CD4-positive, alpha-beta T cell treated with Interleukin-10 for 1 hour (primary cell): ENCODE measurements at places on chromosomes 4 and X.
A peak's percentile ranks its signal among the peaks of the same experiment; 100 is the strongest.

DNA sequence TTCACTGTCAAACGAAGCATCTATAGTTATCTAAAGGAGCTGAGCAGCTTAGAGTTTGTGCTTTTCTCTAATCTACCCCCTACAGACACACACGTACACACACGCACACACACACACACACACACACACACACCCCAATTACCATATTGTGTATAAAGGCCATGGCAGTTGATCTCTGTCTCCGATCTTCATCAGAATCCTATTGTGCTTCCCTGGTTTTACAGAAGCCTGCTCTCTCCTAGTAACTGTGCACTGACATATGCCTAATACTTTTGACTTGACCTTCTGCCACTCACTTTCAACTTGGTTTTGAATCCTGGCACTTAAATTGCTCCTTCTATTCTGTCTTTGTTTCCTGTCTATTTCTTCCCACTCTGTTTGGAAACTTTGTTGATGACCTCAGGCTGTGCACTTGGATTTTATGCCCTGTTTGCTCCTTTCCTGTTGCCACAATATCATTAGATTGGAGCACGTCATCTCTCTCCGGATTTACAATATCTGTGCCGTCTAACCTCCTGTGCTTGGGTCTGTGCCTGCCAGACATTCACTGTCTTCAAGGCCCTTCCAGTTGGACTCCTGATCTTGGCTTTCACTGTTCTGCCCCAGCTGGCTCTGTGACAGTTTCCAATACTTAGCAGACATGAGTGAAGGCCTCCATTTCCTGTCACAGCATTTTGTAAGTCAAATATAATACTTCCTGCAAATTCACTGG is 928.1 kb downstream of the FAT4 start:
- no peak for DNase-seq

DNA sequence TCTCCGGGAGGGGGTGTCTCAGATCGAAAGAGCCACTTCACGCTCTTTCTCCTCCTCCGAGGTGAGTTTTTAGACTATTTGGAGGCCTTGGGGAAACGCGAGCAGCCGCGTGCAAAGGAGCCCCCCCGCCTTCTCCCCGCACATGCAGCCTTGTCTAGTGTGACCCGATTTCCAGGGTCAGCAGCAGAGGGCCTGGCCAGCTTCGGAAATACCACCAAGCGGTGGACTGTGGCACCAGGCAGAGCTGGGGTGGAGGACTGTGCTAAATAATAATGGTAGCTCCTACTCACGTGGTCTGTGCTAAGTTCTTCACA is 79.3 kb upstream of the BCOR start:
- no peak for DNase-seq

DNA sequence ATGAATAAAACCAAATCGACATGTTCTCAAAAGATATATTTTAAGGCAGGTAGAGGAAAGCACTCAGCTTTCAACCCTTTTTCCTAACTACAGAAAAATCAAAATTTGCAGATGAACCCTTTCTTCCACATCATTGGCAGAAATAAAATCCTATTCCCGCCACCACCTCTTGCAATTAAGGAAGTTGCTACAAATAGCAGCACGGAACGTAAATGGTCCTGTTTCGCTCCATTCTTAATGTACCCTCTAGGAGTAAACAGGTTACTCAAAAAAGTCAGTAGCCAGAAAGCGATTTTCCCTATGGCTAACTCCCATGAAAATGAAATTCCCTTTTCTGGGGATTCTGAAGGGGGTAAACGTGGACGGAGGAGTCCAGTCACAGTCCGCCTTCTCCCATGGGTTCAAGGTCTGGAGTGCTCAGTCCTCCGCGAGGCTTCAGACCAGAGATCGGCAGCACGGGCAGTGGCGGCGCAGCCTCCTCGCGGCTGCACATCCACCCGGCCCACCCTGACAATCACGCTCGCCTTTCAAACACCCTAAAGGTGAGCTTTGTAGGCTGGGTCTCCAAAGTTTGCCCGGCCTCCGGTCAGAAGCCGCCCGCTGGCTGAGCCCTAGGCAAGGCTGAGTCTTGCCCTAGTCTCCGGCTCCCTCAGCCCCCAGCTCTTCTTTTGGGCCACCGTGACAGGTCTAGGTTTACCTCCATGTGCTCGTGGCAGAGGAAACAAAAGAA is 1.8 kb downstream of the ATP11C start:
- peak; percentile 13 for DNase-seq

DNA sequence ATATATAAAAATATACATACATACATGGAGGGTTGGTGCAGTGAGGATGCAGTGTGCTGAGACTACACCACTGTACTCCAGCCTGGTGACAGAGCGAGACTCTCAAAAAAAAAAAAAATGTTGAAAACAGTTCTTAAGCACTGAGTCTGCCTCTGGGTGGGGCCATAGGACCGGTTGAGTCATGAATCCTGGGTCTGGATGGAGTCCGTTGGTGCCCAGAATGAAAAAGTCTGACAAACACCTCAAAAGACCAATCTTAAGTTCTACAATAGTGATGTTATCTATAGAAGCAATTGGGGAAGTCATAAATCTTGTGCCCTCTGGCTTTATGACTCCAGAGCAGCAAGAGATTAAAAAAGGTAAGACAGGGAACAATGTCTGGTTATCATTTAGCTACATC is 70.4 kb downstream of the FGFBP1 start:
- DNase-seq, result no peak

- no peak for DNase-seq
These were observed at the start of gene COL4A6 for GRCh38 chrX:108438110-108438623. Gene COL4A6, minus strand, starts transcription at chrX:108438422. Its CDS starts 226 bp downstream, at chrX:108438196.

DNA sequence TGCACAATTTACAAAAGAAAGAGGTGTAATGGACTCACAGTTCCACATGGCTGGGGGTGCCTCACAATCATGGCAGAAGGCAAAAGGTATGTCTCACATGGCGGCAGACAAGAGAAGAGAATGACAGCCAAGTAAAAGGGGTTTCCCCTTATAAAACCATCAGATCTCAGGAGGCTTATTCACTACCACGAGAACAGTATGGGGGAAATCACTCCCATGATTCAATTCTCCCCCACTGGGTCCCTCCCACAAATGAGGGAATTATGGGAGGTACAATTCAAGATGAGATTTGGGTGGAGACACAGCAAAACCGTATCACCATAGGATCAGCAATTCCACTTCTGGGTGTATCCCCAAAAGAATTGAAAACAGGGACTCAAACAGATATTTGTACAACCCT is 97.5 kb upstream of the STX18 start:
- DNase-seq, result no peak

DNA sequence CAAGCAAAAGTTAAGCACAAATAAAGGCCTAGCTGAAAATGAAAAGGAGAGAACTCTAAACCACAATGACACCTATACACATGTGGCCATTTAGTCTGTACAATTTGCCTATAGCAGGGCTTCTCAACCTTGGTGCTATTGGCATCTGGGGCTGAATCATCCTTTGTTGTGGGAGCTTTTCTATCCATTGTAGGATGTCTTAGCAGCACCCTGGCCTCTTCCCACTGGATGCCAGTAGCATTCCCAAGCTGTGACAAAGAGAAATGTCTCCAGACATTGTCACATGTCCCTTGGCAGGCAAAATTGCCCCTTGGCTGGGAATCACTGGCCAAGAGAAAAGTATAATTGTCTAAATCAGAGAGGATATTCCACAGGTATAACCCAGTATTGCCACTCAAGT is 13.5 kb upstream of the PRPS2 start:
- no peak for DNase-seq
